NCI-H69 (cell line): ENCODE measurements at places on chromosomes 7 and 10.

DNA sequence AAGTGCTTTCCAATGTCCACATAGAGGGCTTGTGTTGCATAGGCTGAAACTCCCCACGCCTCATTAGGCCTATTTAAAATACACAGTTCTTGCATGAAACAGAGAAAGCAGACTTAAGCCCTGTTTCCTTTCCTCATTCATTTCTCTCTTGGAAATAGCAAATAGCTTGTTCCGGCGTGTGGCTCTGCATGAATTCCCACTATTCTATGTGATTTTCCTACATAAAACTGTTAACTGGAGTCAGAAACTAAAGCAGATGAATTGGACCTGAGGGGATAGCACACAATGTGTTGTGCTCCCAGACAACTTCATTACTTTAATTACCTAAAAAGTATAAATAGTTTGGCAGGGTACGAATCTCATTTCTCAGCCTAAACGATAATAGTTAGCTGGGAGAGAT lies 981.5 kb downstream of the SORCS1 start:
- no peak for DNase-seq

DNA sequence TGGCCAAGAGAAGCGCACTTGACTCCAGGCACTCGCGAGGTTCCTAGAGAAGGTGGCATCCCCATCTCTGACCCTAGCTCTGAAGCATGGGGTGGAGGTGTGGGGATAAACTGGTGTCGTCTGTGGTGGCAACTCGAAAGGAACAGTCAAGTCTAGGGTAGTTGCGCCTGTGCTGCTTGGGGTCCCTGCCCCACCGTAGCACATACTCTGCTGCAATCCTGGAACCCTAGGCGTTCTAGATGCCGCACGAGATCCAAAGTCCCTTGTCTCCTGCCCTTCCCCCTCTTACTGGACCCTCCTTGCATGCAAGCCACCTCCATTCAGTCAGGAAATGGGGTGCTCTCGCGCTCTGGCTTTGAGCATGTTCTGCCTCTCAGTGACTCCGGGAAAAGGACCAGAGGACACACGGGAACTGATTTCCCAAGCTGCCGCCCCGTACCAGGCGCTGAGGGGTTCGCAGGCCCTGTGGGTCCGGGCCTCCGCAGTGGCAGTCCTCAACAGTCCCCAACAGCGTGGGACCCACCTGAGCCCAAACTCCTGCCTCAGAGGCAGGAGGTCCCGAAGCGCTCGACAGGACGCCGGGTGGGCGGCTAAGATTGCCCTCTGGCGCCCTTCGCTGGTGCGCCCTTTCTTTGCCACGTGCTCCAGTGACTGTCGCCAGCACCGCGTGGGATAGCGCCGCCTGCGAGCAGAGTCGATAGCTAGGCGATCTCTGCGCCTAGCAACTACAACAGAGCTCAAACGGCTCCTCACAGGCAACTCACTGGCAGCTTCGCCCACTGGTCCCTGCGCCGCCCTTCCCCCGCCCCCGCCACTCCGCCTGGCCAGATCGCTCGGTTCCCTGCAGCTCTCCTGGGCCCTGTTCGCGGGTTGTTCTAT lies 452.0 kb downstream of the REEP3 start:
- DNase-seq = no peak

GRCh38 chr10:132679217-132679595 lies 106.7 kb downstream of the NKX6-2 start:
- no peak for DNase-seq

DNA sequence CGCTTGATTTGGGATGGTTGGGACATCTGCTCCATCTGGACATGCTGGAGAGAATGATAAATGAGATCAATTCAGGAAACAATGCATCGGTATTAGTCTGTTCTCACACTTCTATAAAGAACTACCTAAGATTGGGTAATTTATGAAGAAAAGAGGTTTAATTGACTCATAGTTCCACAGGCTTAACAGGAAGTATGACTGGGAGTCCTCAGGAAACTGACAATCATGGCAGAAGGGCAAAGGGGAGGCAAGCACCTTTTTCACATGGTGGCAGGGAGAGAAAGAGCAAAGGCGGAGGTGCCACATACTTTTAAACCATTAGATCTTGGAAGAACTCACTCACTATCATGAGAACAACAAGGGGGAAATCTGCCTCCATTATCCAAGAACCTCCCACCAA lies 16.8 kb upstream of the TSPAN12 start:
- DNase-seq = peak; percentile 55

GRCh38 chr10:8066124-8066523 lies 11.6 kb downstream of the GATA3 start:
- DNase-seq = no peak

GRCh38 chr10:28833313-28833712 lies 156.0 kb downstream of the BAMBI start:
- DNase-seq = peak; percentile 47

- no peak for DNase-seq
These were observed 59.5 kb upstream of the CAV2 start for GRCh38 chr7:116439841-116440549.

- no peak for DNase-seq
These were observed 46.6 kb downstream of the BPGM start for GRCh38 chr7:134693256-134693655.

DNA sequence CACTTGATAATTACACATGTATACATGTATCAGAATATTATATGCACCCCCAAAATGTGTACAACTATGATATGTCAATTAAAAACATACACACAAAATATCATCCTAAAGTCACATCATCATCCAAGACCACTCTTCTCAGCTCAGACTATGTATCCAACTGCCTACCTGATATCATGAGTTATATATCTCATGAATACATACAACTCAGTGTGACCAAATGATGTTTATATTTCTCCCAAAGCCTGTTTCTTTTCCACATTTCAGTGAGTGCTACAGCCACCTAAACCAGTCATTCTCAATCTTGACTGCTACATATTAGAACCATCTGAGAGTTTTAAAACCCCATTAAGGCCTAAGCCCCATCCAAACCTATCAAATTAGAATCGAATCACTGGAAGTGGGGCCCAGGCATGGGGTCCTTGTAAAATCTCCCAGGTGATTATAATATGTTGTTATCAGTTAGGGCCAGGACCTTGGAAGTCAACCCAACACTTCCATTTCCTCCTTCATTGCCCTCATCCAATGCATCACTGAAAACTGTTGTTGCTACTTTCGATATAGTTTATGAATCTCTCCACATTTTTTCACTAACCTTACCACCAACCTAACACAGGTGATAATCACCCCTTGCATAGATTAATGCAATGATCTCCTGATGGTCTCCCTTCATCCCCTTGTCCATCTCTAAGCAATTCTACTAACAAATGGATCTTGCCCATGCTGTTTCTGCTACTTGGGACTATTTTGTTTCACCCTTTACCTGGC lies 53.8 kb upstream of the ITGB8 start:
- no peak for DNase-seq

GRCh38 chr7:18762189-18762588 lies 266.6 kb downstream of the HDAC9 start:
- no peak for DNase-seq

- DNase-seq = no peak
These were observed 39.2 kb downstream of the PNLIPRP3 start for GRCh38 chr10:116466715-116467422.

DNA sequence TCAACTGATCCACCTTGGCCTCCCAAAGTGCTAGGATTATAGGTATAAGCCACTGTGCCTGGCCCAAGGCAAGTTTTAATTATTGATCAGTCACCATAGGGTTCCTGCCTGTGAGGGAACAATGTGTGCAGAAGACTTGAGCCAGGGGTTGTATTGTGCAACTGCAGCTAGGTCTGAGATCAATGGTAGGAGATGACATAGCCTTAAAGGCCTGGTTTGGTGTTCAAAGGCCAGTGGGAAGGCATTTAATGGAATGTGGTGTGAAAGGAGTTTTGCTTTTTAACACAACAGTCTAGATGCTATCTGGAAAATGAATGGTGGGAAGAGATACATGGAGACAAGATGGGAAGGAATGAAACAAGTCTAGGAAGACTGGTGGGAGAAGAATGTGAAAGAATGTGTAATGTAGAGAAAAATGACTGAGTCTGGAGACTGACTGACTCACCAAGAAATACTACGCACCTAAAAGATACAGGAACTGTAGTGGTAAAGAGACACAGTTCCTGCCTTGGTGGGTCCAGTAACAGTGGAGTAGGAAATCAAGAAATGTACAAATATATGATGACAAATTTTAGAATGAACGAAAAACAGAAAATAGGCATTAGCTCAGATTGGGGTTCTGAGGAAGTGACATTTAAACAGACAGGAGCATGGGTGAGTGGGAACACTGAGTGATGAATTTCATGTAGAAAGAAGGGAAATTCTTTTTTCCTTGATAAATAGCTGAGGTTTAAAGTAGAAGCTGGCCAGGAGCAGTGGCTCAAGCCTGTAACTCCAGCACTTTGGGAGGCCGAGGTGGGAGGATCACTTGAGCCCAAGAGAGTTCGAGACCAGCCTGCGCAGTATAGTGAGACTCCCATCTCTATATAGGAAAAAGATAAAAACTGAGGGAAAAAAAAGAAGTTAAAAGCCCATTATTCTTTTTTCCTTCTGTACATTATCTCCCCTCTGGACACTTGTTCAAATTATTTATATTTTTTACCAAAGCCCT lies 9.4 kb downstream of the HNRNPF start:
- DNase-seq = peak; percentile 9
